ENCODE measurements at places on chromosomes 4 and X. TPM values are rescaled to one million over a fixed set of nuclear protein-coding genes. Genes with fewer than 3 reads are reported as not detected.

Gene ASB11
- total RNA-seq, result 0.17 TPM

Gene CAMK2D
- total RNA-seq, result 55.9 TPM

DNA sequence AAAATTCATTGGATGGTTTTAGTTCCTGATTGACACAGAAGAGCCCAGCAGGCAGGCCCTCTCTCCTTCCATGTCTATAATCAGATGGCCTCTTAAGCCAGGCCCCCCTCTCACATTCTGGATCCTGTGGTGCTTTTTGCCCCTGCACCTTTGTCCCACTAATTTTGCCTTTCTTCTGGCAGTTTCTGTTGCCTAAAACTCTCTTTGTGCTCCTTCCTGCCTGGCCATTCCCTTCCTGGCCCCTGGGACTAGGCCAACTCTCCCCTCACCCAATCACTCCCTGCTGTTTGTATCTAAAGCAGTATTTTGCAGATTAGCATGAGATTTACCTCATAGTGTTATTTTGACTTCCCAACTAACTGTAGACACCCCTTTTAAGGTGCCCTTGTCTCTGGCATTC is 42.7 kb upstream of the DDX3X start:
- no peaks in the 10 kb centered on the region for H3K4me1 ChIP-seq
- no peaks in the 10 kb centered on the region for H3K36me3 ChIP-seq
- no peak overlapping the region for H3K27ac ChIP-seq
- no peak overlapping the region for H3K4me3 ChIP-seq
- no peaks in the 10 kb centered on the region for H3K27me3 ChIP-seq
- no peak for DNase-seq

- H3K27ac ChIP-seq, result no peak overlapping the region
- H3K4me3 ChIP-seq, result no peak overlapping the region
- no peaks in the 10 kb centered on the region for H3K4me1 ChIP-seq
- no peaks in the 10 kb centered on the region for H3K27me3 ChIP-seq
- H3K36me3 ChIP-seq, result no peaks in the 10 kb centered on the region
Observed at GRCh38 chrX:42459735-42460134, 318.2 kb downstream of the PPP1R2C start.

DNA sequence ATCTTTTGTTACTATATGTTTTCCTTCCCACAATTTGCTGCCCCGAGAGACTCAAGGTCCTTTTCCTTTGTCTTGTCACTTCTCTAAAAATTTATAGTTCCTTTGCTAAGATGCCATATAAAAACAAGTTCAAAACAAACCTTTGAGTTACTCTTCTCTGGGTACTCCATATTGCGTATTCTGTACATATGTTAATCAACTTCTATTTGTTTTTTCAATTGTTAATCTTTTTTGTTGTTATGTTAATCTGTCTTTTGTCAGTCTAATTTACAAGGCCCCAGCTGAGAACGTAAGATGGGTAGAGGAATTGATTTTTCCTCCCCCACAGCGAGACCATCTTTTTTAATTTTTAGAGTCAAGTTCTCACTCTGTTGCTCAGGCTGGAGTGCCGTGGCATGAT is 7.2 kb upstream of the PPEF2 start:
- H3K36me3 ChIP-seq, result no peaks in the 10 kb centered on the region
- H3K4me3 ChIP-seq, result no peak overlapping the region
- H3K27me3 ChIP-seq, result no peaks in the 10 kb centered on the region

DNA sequence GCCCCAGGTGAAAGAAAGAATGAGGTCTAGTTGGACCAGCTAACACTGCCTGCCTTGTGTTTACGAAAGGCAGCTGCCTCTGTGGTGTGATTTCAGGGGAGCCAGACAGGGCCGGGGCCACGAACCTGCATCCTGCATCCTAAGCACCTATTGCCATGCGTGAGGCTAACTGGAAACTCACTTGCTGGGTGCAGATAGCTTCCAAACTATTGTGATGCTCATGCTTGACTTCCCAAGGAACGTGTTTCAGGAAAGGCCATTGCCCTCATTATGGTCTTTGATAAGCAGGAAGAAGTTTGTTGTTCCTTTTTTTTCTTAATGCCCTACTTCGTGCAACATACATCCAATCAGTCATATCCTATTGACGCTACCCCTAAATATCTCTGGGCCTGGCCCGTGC is 2.3 kb upstream of the IRF2 start:
- no peak overlapping the region for H3K4me3 ChIP-seq
- no peaks in the 10 kb centered on the region for H3K36me3 ChIP-seq
- no peaks in the 10 kb centered on the region for H3K27me3 ChIP-seq
- no peak overlapping the region for H3K27ac ChIP-seq
